B cell (primary cell): ENCODE measurements at places on chromosomes 3 and 15. TPM values are rescaled to one million over a fixed set of nuclear protein-coding genes. Genes with fewer than 3 reads are reported as not detected.

The DUOXA2 gene
- not detected in 2 replicates for polyA plus RNA-seq

The STAC gene
- not detected in 2 replicates for polyA plus RNA-seq

The MYZAP gene
- 2.8 and 2.9 TPM in 2 replicates for polyA plus RNA-seq

The FES gene
- 23.9 and 68.6 TPM in 2 replicates for polyA plus RNA-seq

The ATR gene
- 17.1 and 24.1 TPM in 2 replicates for polyA plus RNA-seq
